ENCODE measurements at places on chromosomes 7 and 10.

DNA sequence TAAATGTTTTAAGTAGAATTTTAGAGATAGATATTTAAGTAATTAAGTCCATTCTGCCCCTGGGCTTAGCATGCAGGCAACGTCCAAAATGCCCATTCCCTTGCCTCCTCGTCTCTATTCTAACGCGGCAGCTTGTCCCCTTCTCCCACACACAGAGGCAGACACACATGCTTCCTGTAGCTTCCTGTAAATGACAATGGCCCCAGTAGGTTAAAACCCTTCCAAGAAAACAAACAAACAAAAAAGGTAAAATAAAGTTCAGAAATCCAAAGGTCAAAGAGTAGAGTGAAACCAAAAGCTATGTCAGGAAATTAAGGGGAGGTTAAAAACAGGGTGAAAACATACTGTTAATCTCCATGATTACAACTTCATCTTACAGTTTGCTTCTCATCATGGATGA lies 857.6 kb downstream of the GATA3 start:
- DNase-seq = no peak

- DNase-seq = peak; percentile 38
Observed at GRCh38 chr10:70354556-70354955, 27.9 kb downstream of the LRRC20 start.

DNA sequence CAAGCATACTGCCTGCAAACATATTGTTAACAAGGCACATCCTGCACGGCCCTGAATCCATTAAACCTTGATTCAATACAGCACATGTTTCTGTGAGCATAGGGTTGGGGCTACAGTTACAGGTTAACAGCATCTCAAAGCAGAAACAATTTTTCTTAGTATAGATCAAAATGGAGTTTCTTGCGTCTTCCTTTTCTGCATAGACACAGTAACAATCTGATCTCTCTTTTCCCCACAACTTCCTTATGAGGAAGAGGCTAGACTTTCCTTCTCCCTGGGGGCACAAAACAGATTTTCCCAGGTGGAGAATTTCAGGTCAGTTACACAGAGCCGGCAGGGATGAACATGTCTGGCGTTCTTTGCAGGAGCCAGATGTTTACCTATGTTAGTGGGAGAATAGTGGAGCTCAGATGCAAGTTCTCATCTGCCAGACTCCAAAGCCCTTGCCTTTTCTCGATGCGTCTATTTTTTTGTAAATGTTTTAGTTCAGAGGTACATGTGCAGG lies 37.5 kb upstream of the PFKFB3 start:
- no peak for DNase-seq

- DNase-seq = no peak
Observed at GRCh38 chr10:36437367-36437766, 688.0 kb upstream of the ANKRD30A start.

DNA sequence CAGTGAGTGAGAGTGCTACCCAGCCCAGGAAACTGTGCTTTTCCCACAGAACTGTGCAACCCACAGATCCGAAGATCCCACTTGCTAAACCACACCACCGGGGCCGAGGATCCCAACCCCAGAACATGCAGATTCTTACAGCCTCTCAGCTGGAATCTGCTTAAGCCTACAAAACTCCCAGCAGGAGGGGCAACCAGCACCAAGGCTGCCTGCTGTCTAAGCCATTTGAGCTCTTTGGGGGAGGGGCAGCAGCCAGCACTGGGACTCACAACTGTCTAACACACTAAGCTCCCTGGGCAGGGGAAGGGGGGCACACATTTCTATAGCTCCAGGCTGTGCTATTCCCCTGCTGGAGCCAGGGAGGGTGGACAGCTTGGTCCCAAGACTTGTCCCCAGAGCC lies 529.9 kb downstream of the XPNPEP1 start:
- DNase-seq = no peak

DNA sequence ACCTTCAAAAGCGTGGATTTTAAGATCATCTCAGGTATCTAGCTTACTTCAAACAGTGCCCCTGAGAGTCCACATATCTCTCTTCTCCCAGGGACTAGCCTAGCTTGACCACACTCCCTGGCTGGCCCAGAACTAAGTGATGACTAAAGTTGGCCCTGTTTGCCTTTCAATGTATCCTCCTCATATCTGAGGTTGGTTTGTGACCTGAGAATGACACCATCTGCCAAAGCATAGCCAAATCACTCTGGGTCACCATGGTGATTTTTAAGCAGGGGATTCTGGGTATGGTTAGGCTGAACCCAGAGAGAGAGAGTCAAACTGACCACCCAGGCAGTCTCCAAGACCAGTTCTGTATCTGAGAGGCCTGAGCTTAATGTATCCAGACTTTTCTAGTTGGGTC lies 16.2 kb downstream of the CNNM1 start:
- no peak for DNase-seq

DNA sequence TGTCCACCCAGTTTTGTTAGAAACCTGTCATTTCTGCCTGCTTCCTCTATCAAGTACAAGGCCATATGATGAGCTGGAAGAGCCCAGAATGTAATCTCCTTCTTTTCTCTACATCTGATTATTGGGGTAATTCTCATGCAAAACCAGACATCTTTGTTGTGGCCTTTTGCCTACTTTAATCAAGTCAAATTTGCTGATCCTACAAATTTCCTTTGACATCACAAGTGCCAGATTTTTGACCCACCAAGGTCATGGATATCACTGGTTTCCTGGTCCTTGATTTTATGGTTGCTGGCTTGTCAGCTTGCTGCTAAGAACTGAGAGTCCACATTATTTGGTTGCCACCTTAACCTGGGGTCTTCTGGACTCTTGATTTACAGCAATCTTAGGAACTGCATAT lies 336.1 kb downstream of the TFEC start:
- DNase-seq = no peak

GRCh38 chr7:134636008-134636449 lies 10.6 kb upstream of the BPGM start:
- DNase-seq = no peak

DNA sequence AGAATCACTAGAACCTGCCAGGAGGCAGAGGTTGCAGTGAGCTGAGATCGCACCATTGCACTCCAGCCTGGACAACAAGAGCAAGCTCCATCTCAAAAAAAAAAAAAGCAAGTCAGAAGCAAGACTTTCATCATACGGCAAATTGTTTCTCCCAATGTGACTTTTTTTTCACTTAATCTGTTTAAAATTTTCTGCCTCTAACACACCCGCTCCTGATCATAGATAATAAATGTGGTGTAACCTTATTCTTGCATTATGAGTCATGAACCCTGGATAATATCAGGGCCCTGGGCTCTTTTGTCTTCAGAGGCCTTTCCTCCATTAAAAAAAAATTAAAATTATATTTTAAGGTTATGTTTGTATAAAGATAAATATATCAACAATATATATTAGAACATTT lies 111.4 kb upstream of the JCAD start:
- DNase-seq = no peak

DNA sequence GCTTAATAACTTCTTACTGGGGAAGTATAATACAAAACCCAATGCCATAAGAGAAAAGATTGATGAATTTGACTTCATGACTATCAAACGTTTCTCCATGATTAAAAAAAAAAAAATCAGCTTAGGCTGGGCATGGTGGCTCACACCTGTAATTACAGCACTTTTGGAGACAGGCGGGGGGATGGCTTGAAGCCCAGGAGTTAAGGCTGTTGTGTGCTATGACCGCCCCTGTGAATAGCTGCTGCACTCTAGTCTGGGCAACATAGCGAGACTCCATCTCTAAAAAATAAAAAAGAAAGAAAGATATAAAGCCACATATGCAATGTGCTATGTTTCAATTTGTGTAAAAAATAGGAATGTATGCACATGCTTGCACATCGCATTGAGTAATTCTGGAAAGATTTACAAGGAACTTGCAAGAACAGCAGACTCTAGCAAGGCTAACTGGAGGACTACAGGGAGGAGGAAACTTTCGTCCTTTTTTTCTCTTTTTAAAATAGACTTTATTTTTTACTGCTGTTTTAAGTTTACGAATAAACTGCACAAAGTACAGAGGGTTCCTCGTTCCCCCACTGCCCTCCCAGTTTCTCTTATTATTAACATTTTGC lies 10.3 kb upstream of the RARRES2 start:
- no peak for DNase-seq

DNA sequence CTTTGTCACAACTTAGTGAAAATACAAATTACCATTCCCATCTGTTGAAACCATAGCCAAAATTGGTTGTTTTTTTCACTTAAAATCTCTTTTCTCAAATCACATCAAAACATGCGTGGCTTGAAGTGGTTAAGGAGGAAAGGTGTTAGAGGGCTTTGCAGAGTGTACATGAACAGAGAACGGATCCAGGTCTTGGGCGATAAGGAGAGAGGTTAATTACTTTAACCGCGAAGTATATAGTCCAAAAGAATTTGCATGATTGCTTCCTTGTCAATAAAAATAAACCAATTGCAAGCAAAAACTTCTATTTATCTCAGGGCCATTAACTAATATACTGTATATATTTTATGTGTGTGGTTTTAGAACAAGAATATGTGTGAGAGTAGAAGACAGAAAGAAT lies 813.9 kb upstream of the SORCS1 start:
- DNase-seq = no peak

DNA sequence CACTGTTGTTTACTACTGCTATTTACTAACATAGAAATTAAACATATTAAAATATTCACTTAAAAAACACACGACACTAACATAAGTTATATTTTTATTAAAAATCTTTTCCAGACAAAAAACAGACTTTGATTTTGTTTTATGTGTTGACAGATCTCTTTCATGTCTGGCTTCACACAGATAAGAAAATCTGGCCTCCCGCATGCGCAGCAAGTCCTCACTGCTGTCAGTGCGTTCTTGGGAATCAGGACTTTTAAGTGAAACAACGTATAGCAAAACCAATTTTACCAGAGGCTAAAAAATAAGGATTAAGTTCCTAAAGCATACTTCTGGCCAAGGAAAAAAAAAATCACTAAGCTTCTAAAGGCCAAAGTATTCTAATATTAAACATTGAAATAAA lies 1.2 kb upstream of the IDI1 start:
- no peak for DNase-seq

DNA sequence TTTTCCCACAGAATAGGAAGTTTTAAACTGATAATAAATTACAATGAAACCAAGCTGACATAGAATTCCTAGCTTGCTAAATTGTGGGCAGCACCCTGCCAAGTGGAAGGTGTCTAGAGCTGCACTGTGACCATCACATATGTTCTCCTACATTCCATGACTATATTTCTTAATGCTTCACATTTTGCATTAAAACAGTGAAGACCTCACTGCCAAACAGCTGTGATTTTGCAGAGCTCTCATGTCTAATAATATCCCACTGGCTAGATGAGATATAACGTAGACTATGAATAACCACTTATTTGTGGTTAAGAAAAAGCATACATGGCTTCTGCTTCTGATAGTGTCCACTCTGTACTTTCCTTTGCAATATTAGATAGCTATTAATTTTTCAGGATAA lies 228.3 kb upstream of the TEX47 start:
- no peak for DNase-seq

- no peak for DNase-seq
Observed at GRCh38 chr10:8189458-8189857, 135.0 kb downstream of the GATA3 start.

DNA sequence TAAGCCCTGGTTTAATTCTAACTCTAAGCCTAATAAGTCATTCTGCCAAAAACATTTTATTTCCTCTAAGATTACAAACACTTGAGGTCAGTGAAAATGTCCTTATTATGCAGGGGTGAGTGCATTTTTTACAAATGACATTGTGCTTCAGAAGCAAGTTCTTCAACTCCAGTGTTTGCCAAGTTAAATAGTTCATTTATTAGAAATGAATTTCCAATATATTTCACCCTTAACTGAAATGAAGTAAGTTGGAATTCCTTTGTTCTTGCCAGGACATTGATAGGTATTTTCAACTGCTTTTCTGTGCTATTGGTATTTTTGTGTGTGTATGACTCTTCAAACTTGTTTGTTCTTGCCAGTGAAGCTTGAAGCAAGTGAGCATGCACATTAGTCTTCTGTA lies 89.5 kb upstream of the CCDC6 start:
- DNase-seq = no peak

- DNase-seq = no peak
Observed at GRCh38 chr10:45461034-45461433, 87.0 kb downstream of the ALOX5 start.

DNA sequence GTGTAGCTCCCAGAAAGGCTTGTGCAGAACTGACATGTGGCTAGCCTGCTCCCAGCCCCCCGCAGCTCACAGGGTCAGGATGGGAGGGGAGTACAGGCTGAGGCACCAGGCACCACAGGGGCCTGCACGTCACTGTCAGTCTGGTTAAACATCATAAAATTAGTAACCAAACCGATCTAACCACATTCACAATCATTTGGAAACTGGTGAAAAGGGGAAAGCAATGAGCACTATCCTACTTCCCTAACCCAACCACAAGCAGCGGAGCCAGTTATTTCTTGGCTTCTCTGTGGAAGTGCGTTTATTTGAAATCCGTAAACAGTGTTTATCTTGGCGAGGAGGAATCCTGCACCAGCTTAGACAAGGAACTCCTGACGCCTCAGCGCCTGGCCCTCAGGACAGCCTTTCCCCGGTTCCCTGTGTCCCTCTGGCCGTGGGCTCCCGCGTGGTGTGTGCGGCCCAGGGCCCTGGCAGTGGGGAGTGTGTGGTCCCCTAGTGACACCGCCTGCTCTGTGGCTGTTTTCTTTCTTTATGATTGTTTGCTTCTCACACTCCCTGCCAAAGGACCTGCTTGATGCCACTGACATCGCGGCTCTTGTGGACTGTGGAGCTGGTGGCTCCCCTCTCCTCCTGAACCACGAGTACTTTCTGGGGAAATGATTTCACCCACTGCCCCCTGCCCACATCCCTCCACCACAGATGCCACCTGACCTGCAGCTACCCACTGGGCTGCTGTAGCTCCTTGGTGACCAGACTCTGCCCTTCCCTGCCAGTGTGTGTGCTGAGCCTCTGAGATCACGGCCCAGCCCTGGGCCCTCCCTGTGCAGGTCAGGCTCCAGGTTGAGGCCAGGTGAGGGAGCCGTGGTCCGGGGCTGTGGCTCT lies 38.0 kb downstream of the INPP5A start:
- no peak for DNase-seq

DNA sequence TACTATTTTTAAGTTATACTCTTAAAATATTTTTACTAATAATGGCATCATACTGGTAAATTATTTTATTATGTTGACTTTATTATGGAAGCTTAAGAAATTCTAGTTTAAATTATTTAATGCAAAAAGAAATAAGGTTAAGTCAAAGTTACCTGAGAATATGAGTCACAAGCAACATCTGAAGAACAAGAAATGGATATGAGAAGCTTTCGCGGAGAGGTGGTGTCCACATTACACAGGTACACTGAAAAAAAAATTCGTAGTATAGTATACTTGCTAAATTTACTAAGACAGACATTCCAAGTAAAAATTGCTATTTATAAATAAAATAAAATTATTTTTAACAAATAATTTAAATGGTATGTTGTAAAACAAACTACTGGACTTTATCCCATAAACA lies 143.8 kb downstream of the AVL9 start:
- DNase-seq = no peak

DNA sequence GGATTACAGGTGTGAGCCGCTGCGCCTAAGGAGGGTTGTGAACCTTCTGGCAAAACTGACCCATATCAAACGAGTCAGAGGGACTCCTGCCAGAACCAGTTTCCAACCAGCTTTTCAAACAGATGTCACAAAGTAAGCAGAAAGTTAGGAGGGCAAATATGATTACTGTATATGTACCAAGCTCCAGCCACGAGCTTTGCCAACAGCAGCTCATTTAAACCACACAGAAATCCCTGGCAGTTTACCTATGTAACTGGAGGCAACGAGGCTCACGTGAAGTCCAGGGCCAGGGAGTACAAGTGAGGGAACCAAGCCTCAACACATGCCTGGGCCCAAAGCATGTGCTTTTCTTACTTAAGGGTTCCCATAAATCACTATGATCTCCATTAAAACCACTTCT lies 12.5 kb upstream of the DAGLB start:
- no peak for DNase-seq

Data from spleen (tissue), 13 donors.